ENCODE measurements at places on chromosomes 13 and 19.

DNA sequence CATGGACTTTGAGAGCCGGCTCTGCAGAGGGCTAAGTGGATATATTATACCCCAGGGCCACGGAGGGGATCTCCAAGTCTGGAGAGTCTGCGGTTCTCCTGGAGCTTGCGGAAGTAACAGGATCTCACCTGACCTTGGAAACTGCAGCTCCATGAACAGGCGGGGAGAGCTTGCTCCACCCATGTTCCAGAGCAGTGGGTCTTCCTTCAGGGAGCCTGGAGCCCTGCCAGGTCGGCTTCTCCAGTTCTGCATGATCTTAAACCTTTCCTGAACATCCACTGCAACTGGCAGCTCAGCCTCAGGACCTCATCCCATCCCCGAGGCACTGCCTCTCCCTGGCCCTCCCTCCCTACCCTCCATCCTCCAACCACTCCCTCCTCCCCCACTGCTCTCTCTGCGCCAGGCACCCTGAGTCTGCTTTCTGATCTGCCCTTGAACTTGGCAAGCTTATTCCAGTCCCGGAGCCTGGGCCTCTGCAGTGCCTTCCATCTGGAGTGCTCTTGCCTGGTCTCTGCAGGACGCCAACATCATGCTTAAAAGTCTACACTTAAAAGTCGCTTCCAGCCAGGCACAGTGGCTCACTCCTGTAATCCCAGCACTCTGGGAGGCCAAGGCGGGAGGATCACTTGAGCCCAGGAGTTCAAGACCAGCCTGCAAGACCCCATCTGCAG is 13.2 kb downstream of the ATCAY start:
- DNase-seq: no peak

DNA sequence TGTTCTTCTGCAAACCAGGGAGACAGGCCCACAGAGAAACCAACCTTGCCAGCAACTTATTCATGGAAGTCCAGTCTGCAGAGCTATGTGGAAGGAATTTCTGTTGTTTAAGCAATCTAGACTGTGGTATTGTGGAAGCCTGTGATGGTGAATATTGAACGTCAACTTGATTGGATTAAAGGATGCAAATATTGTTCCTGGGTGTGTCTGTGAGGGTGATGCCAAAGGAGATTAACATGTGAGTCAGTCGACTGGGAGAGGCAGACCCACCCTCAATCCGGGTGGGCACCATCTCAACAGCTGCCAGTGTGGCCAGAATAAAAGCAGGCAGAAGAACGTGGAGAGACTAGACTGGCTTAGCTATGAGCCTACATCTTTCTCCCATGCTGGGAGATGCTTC is 606.0 kb downstream of the EFNB2 start:
- no peak for DNase-seq

GRCh38 chr13:79393564-79394249 is 12.3 kb downstream of the RBM26 start:
- DNase-seq: no peak

GRCh38 chr19:13057744-13058143 is 44.9 kb downstream of the LYL1 start:
- DNase-seq: no peak

DNA sequence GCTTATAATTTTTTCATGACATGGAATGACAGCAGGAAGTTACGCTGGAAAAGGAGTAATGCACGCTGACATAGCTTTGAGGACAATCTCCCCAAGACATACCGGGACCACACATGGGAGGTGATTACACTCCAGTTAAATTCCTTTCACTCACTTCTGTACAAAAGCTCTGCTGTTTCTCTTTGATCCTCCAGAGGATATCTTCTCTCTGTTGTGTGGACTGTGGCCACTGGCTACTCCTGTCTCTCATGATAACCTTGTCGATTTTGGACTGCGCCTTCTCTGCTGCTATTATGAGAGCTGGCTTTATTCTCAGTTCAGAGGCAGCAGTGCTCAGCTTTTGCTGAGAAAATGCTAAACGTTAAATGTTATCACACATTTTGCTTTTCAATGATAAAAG is 464.6 kb downstream of the FGF9 start:
- no peak for DNase-seq

- no peak for DNase-seq
These were observed 3.6 kb downstream of the TLE2 start for GRCh38 chr19:3025549-3025886.

DNA sequence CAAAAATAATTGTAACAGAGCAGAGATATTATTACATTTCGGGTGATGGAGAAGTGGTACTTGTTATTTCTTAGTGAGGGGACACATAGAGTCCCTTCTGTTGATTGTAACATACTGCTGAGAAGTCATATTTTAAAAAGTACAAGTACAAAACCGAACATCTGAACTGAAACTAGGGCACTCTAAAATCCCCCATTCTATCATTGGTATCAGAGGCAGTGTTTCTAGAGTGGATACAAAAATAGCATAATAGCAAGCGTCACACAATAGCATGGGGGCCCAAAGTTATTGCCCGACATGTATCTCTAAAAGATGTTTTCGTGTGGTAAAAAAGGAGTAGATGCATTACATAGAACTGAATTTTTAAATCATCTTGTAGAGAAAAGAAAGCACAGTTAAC is 502.1 kb upstream of the SLC10A2 start:
- DNase-seq: no peak

GRCh38 chr13:42617221-42617620 is 43.3 kb downstream of the TNFSF11 start:
- DNase-seq: no peak

GRCh38 chr19:7550987-7551761 is 15.7 kb downstream of the PNPLA6 start:
- DNase-seq: no peak

DNA sequence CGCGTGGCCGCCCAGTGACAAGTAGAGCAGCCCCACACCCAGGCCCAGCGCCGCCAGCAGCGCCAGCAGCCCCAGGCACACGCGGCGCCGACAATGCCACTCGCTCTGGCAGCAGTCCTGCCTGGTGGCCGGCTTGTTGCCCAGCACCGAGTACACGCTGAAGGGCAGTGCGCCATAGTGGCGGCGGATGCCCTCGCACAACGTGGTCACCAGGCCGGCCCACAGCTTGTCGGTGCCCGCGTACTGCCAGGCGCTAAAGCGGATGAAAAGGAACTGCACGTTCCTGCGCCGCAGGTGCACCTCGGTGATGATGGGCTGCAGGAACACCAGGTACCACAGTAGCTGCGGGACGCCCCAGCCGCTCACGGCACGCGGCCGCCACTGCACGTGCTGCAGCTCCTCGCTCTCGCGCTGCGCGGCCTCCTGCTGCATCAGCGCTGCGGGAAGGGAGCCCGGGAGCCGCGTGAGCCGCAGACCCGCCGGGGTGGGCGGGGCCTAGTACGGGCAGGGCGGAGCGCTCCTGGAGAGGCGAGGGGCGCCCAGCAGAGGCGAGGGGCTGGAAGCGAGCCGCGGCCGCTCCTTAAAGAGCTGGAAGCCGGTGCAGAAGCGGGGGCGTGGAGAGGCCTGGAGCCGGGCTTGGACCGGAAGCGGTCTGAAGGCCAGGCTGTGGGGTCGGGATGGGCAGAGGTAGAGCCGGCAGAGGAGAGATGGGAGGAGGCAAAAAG is 7.3 kb downstream of the NKPD1 start:
- DNase-seq: no peak

- no peak for DNase-seq
These were observed 77.4 kb downstream of the PDS5B start for GRCh38 chr13:32663660-32664059.

- DNase-seq: no peak
These were observed 11.8 kb downstream of the PALM start for GRCh38 chr19:720345-721160.

DNA sequence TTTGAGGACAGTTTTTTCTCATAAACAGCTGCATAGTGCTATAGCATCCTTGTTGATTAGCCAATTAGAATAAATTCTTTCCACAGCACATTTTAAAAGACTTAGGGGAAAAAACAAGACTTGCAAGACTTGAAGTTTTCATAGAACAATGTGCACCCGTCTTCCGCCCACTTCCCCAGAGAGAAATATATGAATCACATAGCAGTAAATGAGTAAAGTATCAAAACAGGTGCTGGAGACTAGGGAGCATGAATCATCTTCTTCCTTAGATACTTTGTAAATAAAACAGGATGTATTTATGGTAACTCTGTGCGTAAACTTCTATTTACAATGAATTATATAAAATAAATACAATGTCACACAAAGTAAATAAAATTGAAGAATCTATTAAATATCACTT is 75.1 kb downstream of the COL4A2 start:
- DNase-seq: no peak

DNA sequence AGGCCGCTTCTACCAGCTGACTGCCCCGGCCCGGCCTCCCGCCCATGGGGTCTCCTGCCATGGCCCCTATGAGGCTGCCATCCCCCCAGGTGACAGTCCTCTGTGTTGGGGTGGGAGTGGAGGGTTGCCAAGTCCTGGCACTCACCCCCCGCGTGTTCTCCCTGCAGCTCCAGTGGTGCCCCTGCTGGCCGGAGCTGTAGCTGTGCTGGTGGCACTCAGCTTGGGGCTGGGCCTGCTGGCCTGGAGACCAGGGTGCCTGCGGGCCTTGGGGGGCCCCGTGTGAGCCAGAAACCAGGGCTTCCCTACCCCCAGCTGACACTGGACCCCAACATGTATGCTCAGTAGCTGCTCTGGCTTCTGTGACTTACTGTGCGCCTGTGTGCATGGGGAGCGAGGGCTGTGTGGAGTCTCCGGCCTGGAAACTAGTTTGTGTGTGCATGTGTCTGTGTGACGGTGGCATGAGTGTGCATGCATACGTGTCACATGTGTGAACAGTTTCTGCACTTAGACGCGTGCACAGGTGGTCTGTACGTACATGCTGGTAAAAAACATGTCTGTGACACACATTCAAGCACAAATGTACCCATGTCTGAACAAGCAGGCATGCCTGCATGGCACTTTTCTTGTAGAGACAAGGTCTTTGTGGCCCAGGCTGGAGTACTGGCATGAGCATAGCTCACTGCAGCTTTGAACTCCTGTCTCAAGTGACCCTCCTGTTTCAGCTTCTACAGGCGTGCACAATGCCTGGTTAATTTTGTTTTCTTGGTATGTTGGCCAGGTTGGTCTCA is 4.9 kb downstream of the ACP4 start:
- no peak for DNase-seq

- no peak for DNase-seq
These were observed 4.8 kb upstream of the C1QTNF9 start for GRCh38 chr13:24304620-24305019.

- no peak for DNase-seq
These were observed 645.0 kb downstream of the EFNB2 start for GRCh38 chr13:105890509-105890908.

DNA sequence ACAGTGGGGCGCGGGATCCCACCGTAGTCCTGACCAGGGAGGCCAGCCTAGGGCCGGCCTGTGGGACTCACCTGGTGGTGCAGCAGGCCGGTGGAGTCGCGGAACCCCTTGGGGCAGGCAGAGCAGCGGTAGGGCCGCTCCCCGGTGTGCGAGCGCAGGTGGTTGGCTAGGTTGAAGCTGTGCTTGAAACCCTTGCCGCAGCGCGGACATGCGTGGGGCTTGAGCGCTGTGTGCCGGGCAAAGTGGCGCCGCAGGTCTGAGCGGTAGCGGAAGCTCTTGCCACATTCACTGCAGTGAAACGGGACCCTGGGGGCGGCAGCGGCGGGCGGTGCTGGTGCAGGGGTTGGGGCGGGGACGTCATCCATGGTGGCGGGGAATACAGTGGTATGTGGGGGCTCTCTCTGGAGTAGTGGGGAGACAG is 1.8 kb downstream of the FIZ1 start:
- no peak for DNase-seq

DNA sequence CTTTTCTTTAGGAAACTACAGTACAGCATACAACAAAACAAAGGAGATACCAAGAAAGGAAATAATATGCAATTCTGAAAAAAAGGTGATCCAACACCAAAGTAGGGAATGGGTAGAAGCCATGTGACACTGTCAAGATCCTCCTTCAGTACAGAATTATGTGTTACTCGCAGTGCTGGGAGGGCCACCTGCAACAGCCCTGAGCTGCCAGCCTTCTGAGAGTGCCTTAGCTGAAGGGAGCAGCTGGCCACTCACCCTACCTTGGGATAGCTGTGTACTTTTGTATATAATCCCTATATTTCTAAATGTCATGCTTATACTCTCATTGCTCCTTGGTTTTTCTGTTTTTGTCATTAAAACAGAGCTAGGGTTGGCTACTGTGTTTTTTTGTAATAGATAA is 1518.2 kb upstream of the PCDH20 start:
- no peak for DNase-seq

- DNase-seq: no peak
These were observed 5.1 kb upstream of the SPACA6 start for GRCh38 chr19:51687791-51688670.

GRCh38 chr19:497869-498510 is 1.7 kb downstream of the MADCAM1 start:
- DNase-seq: no peak

DNA sequence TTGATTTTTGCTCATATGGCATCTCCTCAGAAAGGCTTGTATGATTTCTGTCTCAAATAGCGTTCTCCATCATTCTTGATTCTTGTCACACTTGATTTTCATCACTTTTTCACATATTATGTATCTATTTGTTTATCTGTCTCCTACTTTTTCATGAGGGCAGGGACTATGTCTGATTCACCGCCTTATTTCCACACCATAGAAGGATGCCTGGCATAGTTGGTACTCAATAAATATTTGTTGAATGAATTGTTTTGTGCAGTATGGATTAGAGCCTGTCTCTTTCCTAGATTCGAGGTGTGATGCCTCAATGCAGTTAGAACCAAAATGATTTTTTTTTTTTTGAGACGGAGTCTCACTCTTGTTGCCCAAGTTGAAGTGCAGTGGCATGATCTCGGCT is 12.1 kb downstream of the SAE1 start:
- DNase-seq: no peak

GRCh38 chr13:97027162-97027554 is 32.9 kb upstream of the OXGR1 start:
- DNase-seq: no peak

DNA sequence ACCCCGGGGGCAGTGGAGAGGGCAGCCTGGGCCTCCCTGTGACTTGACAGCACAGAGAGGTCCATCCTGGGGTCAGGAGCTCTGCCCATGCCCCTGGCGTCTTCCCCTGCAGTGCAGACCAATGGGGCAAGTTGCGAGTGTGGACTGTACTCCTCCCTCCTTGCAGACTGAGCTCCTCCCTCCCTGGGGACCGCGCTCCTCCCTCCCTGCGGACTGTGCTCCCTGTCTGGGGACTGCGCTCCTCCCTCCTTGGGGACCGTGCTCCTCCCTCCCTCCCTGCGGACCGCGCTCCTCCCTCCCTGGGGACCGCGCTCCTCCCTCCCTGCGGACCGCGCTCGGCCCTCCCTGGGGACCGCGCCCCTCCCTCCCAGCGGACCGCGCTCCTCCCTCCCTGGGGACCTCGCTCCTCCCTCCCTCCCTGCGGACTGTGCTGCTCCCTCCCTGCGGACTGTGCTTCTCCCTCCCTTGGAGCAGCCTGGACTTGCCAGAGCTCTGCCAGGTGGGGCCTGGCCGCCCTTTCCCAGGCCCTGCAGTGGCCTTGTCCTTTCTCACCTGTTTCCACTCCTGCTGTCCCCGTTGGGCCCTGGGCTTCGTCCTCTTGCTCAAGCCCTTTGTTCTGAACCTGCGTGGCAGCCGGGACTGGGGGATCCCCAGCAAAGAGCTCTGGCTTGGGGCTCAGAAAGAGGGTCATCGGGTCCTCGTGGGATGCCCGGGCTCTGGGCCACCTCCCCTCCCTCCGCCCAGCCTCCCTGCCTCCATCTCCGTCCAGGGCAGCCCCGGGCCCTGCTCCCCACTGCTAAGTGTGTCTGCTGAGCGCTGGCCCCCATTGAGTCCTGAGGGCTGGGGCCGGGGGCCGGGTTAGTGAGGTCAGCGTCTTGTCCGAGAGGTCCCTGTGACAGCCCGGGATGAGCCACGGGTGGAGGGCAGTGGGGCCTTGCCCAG is 6.8 kb downstream of the GAMT start:
- DNase-seq: no peak

GRCh38 chr13:93029536-93029935 is 197.1 kb upstream of the GPC6 start:
- DNase-seq: no peak

All from activated naive CD8-positive, alpha-beta T cell treated with anti-CD3 and anti-CD28 coated beads, Interleukin-2, amount 50 U/mL, for 16 hours (primary cell).